SIG-M5 (cell line): ENCODE measurements at places on chromosomes 2 and 18.

DNA sequence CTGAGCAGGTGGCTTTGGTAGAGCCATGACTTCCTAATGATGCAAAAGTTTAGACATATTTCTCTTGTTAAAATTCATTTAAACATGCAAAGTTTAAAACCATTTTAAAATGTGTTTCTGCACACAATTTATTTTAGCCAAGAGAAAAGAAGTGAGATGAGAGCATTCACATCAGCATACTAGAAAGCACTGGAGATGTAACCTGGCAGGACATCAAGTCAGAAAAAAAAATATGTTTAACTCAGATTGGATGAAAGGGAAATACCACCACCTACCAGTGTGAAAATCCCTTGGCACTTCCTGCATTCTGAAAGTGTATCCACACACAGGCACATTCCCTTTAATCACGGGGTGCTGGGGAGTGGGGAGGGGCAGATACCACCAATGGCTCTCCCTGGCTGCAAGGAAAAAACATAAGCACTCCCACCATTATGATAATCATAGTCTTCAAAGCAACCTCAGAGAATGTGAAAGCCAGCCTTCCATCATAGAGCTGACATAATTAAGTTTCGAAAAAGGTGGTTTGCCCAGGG lies 25.0 kb downstream of the DNER start:
- DNase-seq: no peak

DNA sequence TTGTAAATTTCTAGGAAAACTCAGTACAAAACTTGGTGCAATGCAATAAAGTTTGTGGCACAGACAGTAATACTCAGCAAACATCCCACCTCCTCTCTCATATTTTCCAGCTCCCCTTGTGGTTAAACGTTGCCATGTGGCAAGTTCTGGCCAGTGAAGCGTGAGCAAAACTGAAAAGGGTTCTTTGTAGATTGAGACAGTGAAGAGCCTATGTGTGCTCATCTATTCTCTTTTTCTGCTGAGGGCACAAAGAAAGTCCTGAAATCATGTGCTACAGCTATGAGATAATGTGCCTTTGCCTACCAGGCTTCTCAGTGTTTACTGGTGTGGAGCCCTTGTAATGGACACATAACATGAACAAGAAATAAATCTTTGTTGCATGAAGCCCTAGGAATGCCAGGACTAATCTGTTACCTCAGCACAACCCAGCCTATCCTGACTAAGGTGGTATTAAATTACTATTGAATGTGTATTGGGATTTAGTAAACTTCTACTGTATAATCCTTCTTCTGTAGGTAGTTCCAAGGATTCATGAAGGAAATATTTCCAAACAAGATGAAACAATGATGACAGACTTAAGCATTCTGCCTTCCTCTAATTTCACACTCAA lies 13.0 kb upstream of the TYMS start:
- no peak for DNase-seq

DNA sequence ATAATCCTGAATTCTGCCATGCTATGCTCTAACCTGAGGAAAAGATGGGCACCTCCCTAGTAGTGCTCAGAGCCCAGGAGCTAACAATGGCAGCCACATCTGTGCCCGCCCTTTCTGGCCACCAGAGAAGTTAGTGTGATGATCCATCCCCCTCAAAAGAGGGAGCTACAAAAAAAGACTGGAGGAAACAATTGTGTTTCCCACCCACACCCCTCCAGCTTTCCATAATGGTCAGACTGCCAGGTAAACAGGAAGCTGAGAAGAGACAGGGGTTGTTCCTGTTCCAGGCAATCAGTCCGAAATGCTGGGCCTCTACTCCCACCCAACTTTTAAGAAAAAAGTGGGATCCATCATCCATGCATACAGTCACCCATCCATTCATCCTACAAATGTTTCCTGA lies 3.2 kb downstream of the TBC1D8 start:
- DNase-seq: no peak

GRCh38 chr2:209160800-209161588 lies 262.9 kb upstream of the MAP2 start:
- DNase-seq: no peak

DNA sequence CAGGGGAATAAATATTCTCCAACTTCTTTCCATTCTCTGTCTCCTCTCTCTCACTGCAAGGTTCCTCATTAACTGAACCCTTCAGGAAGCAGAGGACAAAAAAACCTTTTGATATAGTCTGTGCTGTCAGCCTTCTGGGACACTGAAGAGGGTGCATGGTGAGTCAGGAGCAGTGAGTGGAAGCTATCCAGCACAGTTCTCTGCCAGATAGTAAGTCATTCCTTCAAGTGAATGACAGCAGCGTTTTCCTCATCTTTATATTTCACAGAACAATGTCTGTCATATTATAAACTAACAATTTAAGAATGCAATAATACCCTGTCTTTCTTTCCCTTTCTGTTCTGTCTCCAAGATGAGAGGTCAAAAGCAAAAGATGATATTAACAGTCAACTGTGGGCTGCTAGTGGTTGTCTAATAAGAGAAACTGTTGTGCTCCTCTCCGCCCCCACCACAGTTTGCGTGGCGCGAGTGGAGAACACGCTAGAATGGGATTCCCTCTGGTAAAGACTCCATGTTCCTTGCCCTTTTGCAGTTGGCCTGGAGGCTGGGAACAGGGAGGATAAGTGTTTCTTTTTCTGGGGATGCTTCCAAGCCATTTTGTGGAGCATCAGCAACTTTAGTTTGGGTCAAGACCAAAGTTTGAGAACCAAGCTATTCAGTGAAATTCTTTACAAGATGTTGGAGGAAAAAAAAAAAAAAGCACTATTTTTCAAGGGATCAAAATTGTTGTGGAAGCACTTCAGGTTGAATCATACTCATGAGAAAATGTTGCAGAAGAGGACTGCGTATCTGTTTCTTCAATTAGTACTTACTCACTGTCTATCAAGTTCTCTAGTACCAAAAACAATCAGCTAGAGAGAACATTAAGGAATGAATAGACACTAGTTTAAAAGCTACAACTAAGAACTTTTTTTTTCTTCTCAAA lies 430.2 kb downstream of the SETBP1 start:
- DNase-seq: no peak

DNA sequence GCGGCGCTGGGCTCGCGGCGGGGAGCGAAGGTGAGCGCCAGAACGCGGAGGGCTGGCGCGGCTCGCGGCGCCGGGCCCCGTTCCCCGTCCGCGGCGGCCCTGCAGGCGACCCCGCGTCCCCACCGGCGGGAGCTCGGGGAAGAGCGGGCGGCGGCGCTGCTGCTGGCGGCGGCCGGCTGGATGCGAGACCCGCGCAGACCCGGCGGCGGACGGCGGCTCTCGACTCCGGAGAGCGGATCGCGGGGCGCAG lies 213 bp downstream of the DOK6 start:
- no peak for DNase-seq

DNA sequence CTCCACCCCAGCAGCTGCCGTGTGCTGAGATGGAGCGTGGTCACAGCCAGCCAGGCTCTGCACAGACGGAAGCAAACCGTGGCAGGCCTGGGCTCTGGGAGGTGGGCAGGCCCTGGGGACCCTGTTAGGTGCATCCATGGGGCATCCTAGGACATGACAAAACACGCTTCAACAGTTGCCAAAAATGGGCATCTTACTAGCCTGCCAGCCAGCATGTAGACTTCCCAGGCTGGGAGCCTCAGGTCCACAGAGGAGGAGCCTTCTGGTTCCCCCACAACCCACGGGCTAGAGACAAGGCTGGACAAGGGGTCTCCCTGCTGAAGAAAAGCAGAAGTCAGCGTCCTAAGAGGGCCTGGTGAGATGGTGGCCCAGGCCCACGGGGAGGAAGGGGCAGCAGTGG lies 139.5 kb downstream of the HDAC4 start:
- no peak for DNase-seq

GRCh38 chr2:178422097-178422496 lies 28.9 kb downstream of the PRKRA start:
- no peak for DNase-seq

- DNase-seq: no peak
Observed at GRCh38 chr2:72028996-72029395, 118.7 kb downstream of the CYP26B1 start.

DNA sequence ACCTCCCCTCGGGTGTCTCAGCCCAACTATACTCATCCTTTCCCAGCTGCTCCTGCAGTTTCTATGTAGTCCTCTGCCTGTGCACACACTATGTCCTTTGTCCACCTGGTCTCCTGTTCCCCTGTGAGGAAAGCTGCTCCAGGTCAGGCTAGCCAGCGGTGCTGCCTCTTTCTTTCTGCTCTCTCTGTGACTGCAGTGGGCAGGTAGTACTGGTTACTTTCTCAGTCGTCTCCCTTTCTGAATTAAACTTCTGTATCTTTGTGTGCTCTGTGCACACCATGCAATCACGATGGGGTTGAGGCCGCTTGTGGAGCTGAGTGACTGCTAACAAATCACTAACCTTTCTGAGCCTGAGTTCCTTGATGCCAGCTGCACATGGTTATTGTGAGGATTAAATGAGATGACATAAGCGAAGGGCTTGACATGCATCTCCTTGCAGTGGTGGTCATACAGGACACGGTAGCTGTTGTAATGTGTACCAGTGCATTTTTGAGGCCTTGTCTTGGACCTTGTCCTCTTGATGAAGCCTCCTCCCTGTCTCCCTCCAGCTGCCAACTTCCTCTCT lies 3.5 kb downstream of the FARP2 start:
- DNase-seq: no peak

DNA sequence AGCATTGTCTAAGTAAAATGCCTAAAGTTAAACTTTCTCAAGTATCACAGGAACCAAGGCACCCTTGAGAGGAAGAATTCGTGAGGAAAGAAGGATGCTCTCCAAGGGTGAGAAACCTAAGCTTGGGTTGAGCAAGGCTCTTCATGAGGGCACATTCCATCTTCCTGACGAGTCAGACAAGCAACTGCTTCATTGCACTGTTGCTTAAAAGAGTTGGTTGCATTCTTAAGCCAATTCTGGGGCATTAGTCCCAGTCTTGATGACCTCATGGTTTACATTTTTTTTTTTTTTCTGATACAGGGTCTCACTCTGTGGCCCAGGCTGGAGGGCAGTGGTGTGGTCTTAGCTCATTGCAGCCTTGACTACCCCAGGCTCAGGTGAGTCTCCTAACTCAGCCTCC lies 237.5 kb downstream of the ACTR3 start:
- DNase-seq: no peak

DNA sequence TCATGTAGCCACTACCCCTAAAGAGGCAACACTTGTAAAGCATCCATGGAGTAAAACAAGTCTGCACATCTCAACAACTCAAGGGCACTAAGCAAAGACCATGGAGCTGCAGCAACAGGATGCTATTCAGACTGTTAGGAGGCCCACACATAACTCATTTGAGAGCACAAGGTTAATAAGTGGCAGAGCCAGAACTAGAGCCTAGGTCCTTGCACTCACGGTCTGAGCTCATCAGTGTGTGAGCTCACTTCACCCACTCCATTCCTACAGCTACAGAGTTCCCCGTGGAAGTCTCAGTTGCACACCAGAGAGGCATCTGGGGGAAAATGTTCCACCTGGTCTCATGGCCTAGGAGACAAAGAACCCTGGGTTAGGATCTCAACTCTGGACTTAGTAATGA lies 35.0 kb downstream of the TTC32 start:
- no peak for DNase-seq

- DNase-seq: no peak
Observed at GRCh38 chr2:191386938-191387536, 141.8 kb downstream of the MYO1B start.

DNA sequence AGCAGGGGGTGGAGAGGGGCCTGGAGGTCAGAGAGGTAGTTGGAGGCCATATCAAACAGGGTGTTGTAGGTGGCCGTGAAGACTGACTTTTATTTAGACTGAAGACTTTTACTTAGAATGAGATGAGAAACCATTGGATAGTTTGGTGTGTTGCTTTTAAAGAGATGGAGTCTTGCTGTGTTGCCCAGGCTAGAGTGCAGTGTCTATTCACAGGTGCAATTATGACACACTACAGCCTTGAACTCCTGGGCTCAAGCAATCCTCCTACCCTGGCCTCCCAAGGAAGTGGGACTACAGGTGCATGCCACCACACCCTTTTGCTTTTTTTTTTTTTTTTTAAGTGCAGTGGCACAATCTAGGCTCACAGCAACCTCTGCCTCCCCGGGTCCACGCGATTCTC lies 2.5 kb upstream of the LRPPRC start:
- DNase-seq: no peak

- no peak for DNase-seq
Observed at GRCh38 chr2:37683921-37684780, 12.7 kb upstream of the CDC42EP3 start.

DNA sequence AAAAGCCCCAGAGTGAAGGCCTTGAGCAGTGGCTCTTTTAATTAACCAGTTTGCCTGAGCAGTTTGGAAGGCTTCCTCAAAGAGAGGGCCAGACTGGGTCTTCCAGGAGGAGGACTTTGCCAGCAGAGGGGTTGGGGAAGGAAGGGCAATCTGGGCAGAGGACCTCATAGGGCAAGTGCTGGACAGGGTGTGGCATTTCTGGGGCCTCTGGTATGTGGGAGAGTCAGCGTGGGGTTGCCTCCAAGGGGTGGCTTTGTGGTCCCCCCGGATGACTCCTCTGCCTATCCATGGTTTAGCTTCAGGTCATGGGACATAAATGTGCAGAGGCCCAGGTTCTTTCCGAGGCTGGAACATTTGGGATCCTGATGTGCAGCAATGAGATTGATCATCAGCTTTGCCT lies 12.6 kb downstream of the GLI2 start:
- no peak for DNase-seq

- no peak for DNase-seq
Observed at GRCh38 chr2:81583311-81584108, 1279.0 kb upstream of the LRRTM1 start.

- DNase-seq: no peak
Observed at GRCh38 chr18:50398947-50399346, 24.1 kb downstream of the SKA1 start.

- no peak for DNase-seq
Observed at GRCh38 chr2:184877909-184878308, 279.6 kb downstream of the ZNF804A start.

DNA sequence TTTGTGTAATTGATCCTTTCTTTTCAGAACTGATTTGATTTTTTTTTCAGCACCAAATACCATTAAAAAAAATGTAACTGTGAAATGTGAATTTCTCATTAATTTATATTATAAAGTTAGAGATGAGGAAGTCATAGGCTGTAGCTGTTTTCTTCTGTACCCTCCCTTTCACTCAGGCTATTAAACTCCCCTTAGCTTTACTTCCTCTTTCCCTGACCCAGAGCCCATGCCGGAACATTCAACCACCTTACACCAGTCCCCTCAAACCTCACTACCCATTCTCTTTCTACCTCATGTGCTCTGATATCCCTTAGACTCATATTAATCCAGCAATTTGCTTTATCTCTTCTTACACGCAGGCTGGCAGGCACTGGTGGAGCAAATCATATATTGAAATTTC lies 12.4 kb downstream of the GALNT5 start:
- DNase-seq: no peak

- DNase-seq: no peak
Observed at GRCh38 chr2:150997702-150998440, 263.8 kb downstream of the RBM43 start.

DNA sequence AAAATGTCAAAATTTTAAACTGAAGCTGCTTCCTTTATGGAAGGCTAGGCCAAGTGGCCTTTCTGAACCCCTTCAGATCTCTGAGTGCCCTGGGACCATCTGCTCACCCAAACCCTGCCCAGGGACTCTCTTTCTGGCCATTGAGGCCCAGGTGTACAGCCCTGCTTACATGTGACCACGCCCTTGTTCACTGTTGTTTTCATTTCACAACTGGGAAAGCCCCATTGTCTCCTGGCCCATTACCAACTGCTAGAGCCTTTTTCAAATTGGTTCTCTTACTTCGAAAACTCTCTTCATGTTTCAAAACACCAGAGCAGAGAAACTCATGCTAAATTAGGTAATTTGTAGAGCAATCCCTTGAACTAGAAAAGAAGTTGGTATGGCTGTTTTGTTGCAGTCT lies 219.5 kb upstream of the TANK start:
- DNase-seq: no peak

- no peak for DNase-seq
Observed at GRCh38 chr2:37873229-37873628, 51.9 kb upstream of the RMDN2 start.
